Stimulated activated CD8-positive, alpha-beta memory T cell treated with anti-CD3 and anti-CD28 coated beads, Interleukin-15, amount 100 ng/mL, for 4 hours (primary cell): ENCODE measurements at places on chromosomes 7 and 10.

GRCh38 chr10:110994406-110995086 lies 75.1 kb downstream of the SHOC2 start:
- no peak for DNase-seq

DNA sequence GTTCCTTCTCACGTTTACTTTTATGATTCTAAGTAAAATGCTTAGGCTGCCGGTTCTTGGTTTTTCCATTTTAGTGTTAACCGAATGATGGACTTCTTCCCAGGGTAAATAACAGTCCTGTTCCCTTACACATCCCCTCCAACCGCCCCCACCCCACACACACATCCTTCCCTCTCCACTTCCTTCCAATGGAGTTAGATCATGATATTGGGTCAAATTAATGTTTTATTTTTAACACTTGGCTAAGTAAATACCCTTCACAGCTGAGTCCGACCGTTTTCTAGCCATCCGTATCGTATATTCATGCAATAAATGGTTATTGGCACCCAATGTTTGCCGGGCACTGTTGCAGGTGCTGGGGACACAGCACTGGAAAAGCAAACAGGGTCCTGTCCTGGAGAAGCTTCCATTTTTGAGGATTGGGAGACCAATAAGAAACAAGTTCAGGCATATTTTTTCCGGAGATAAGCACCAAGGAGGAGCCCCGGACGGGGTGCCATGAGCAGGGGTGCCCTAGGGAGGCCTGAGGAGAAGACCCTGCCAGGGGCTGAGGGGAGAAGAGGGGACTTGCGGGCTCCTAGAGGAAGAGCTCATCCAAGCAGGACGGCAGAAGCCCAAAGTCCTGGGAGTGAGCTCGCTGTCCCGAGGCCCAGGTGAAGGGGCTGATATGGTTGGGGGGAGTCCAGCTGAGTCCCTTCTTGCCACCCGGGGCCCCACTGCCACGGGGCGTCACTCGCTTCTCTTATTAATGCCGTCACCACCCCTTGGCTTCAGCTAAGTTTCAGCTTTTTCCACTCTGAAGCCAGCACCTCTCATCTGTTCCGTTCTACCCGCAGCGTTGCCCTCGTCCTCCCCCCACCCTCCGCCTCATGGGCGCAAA lies 126.0 kb upstream of the RET start:
- DNase-seq = no peak

GRCh38 chr7:125059861-125060456 lies 130.3 kb upstream of the POT1 start:
- no peak for DNase-seq

GRCh38 chr7:130216750-130217149 lies 9.1 kb downstream of the SSMEM1 start:
- no peak for DNase-seq

GRCh38 chr7:32070406-32071360 lies at the start of gene PDE1C:
Gene PDE1C, minus strand, starts transcription at chr7:32070407.
- DNase-seq = no peak

- no peak for DNase-seq
Measured at GRCh38 chr10:77604063-77604462, 33.5 kb downstream of the KCNMA1 start.
